ENCODE measurements at places on chromosomes 4 and X.

DNA sequence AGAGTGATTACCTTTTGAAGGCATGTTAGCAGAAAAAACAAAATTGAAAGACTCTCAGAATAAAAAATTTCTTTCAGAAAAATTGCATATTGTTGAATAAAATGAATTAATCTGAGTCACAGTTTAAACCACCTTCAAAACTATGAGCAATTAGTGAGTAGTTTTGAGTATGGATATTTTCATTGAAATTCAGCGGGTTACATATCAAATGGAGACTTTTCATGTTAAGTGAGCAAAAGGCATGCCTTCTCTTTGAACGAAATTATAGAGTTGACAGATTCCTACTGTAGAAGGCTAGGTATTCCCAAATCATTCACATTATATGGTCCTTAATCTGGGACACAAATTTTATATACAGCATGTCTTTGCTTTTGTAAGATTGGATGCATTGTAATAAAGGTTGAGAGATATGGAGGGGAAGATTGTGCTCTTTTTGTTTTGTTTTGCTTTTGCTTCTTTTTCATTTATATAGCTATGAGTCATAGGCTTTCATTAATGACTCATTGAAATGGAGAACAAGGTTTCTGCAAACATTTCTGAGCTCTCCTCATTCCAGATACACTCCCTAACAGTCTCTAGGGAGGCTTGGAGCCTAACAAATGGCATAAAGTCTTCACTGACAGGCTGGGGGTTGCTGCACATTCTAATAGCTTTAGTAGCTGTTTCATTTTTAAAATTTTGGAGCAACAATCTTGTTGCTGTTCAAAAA lies 21.6 kb downstream of the PCDH18 start:
- no peak for DNase-seq

GRCh38 chrX:55057675-55058249 lies 17.1 kb upstream of the PAGE2B start:
- no peak for DNase-seq

GRCh38 chrX:136759968-136760367 lies 20.8 kb downstream of the ARHGEF6 start:
- no peak for DNase-seq

- no peak for DNase-seq
Observed at GRCh38 chr4:38684271-38684670, 20.3 kb downstream of the KLF3 start.

DNA sequence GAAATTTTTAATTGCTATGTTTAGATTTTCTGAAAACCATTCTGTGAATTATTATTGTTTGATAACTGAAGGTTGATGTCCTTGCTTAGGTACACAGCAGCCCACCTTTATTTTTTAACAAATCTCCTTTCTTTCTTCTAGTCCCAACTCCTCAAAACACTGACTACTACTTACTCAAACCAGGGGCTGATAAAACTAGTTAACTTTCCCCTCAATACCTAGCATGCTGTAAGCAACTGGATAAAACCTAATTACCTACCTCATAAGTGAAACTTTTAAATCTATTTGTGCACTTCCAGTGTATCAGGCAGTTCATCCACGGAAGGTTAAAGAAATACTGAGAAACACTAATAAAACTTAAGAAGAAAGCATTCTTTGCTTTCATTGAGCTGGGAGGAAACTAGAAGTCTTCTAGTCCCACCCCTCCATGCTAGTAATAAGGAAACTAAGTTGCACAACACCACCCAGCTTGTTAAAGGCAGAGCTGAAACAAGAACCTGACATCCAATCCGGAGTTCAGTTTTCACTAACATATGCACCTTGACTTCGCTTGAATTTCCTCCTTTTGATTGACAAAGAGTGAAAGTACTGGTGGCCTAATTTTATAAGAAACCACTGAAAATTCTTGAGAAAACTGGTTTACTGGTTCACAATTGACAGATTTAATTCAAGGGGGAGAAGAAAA lies 180.2 kb upstream of the TET2 start:
- DNase-seq: no peak

DNA sequence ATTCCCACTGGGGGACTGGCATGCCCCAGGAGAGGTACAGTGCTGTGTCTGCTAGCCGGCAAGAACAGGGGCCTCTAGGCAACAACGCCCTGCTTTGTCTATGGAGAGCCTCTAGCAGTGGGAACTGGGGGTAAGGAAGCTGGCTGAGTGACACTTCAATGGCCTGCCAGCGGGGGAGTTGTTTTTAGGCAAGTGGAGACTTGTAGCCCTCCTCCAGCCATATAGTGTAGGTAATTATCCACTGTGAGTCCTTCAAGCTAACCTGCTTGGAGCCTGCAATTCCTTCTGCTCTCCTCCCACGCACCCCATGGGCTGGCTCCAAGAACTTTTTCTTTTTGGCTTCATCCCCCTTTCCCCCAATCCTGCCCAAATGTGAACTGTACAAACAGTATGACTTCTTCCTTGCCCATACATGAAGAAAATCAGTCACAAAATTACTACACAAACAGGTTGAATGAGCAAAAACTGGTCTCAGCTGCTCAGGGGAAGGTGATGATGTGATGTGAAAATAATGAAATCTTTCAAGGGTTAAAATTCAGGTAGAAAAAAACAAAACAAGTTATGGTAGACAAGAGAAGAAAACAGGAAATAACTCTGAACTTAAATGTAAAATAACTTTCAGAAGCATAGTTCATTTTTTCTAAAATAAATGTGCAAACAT lies 33.1 kb downstream of the LEF1 start:
- no peak for DNase-seq

DNA sequence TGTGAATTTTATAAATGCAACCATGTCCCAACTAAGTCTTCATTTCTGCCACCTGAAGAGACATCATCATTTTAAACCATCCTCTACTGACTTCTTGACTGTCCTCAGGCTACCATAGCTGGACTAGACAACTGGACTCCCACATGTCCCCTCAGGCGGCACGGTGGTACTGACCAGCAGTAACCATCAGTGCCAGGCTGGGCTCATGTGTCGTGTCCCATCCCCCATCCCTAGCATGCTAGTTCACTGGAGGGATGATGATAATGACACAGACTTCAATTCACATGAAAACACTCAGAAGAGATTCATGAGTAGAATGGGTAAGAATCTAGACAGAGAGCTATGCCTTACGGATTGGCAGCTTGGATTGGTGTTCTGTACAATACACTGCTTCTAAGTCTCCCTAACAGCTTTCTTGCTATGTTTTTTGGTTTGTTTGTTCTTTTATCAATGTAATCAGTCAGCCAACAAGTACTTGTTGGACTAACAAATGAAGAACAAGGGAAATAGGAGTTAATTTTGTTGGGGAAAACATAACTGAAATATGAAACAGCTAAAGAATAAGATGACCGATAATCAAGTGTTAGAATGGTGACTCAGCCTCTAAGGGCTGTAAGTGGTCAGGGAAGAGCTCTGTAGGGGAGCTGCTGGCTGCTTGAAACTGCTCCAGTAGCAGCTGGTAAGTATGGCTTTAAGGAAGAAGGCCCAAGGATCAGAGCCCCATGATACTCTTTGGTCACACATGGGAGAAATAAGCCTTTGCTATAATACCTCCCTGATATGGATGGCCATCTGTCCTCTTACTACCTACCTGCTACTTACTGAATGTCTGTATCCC lies 10.3 kb downstream of the ZDHHC9 start:
- no peak for DNase-seq

- no peak for DNase-seq
Observed at GRCh38 chr4:185011408-185011807, 6.9 kb upstream of the HELT start.

- no peak for DNase-seq
Observed at GRCh38 chrX:107485013-107485412, 35.6 kb downstream of the FRMPD3 start.

- no peak for DNase-seq
Observed at GRCh38 chr4:169150806-169151205, 120.0 kb downstream of the SH3RF1 start.

DNA sequence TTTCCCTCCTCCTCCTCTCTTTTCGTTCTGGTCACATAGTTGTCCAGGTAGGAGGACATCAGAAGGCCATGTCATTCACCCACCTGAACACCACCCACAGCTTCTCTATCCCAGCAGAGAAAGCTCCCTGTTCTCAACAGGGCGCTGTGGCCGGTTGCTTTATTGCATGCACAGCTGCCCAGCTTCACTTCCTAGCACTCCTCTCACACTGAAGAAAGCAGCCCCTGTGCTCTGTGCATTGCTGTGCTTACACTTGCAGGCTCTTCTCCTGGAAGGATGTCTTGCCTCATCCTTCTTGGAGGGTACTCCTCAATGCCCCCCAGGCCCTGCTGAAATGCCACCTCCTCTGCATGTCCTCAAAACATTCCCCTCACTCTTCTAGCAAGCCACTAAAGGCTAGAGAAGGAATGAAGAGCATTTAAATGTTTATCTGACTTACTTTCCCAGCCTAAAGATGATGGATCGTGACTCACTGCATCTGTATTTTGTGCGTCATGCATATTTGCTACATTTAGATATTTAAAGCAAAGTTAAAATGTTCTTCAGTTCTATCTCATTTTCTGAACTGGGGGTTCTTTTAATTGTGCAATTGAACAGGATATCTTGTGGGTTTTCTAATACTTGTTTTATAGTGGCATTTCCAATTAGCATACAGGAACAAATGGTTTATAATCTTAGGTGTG lies 186.4 kb upstream of the PUDP start:
- DNase-seq: no peak

Measured in stimulated activated effector memory CD8-positive, alpha-beta T cell treated with anti-CD3 and anti-CD28 coated beads, Interleukin-12 subunit alpha, Interleukin-12 subunit beta, amount 100 ng/mL, for 72 hours (primary cell).